Progenitor cell of endocrine pancreas (in vitro differentiated cells): ENCODE measurements at places on chromosomes 5 and 9. TPM values are rescaled to one million over a fixed set of nuclear protein-coding genes. Genes with fewer than 3 reads are reported as not detected.

DNA sequence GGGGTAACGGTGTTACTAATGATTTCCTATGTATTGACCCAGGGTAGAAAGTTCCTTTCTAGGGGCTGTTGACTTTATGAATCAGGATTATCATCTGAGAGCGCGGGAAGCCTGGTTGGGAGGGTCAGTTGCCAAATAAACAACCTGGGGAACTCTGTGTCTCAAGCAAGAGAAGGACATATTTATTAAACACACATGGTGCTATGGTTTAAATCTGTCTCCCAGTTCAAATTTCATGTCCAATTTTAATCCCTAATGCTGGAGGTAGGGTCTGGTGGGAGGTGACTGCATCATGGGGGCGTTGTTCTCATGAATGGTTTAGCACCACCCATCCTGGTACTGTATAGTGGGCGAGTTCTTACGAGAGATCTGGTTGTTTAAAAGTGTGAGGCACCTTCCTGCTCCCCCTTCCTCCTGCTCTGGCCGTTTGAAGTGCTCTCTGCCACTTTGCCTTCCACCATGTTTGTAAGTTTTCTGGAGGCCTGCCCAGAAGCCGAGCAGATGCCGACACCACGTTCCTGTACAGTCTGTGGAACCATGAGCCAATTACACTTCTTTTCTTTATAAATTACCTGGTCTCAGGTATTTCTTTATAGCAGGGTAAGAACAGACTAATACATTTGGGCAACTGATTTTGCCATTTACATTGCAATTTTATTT, 19.7 kb upstream of the GAS1 start:
- no peaks in the 10 kb centered on the region for H3K36me3 ChIP-seq
- DNase-seq: no peak
- H3K4me1 ChIP-seq: no peaks in the 10 kb centered on the region

GRCh38 chr9:68505681-68506409, 34.8 kb downstream of the TMEM252 start:
- H3K27me3 ChIP-seq: peaks cover 6% of the 10 kb centered on the region
- H3K4me1 ChIP-seq: peaks cover 5% of the 10 kb centered on the region
- no peaks in the 10 kb centered on the region for H3K36me3 ChIP-seq
- H3K4me3 ChIP-seq: no peak overlapping the region
- no peak overlapping the region for H3K27ac ChIP-seq
- DNase-seq: no peak

DNA sequence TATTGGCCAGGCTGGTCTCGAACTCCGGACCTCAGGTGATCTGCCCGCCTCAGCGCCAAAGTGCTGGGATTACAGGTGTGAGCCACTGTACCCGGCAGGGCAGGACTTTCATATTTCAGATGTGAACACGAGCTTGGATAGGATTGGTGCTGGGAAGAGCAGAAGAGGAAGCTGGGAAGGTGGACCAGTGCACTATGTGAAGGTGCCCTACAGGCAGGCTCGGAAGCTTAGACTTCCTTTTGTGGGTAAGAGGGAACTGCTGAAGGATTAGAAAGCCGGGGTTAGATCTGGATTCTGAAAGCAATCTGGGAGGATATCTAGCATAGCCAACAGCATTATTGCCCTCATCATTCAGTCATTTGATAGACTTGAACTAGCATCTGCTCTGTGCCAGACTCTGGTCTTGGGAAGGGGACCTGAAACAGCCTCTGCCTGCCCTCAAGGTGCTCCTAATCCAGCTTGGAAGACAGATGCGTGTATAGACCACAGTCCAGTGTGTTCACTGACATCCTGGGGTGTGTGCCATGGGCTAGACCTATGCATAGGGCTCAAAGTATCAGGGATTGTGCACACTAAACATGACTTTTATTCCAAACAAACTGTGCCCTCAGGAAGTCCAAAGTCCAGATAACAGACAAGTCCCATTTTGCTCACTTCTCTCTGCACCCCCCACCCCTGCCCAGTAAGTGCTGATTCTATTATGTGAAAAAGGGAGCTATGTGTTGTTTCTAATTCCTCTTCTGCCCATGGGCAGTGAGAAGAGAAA, 637 bp downstream of the CBY3 start:
- no peaks in the 10 kb centered on the region for H3K27me3 ChIP-seq
- H3K4me1 ChIP-seq: peaks cover 15% of the 10 kb centered on the region
- no peak for DNase-seq
- H3K36me3 ChIP-seq: peaks cover 8% of the 10 kb centered on the region
- H3K4me3 ChIP-seq: peak overlapping the region; percentile 33

AOPEP gene
- total RNA-seq: 51.9 and 58.2 TPM in 2 replicates

BTNL9 gene
- not detected in 2 replicates for total RNA-seq

ADAMTS16 gene
- total RNA-seq: 33.1 and 40.7 TPM in 2 replicates

- H3K27ac ChIP-seq: no peak overlapping the region
- DNase-seq: no peak
- H3K4me3 ChIP-seq: no peak overlapping the region
- H3K36me3 ChIP-seq: no peaks in the 10 kb centered on the region
These were observed 16.3 kb downstream of the ARSB start for GRCh38 chr5:78968781-78969180.

- no peak for DNase-seq
- H3K4me1 ChIP-seq: no peaks in the 10 kb centered on the region
- no peak overlapping the region for H3K27ac ChIP-seq
- H3K27me3 ChIP-seq: peaks cover 60% of the 10 kb centered on the region
- H3K4me3 ChIP-seq: no peak overlapping the region
These were observed 136.4 kb upstream of the PPP1R26 start for GRCh38 chr9:135343136-135343535.

DNA sequence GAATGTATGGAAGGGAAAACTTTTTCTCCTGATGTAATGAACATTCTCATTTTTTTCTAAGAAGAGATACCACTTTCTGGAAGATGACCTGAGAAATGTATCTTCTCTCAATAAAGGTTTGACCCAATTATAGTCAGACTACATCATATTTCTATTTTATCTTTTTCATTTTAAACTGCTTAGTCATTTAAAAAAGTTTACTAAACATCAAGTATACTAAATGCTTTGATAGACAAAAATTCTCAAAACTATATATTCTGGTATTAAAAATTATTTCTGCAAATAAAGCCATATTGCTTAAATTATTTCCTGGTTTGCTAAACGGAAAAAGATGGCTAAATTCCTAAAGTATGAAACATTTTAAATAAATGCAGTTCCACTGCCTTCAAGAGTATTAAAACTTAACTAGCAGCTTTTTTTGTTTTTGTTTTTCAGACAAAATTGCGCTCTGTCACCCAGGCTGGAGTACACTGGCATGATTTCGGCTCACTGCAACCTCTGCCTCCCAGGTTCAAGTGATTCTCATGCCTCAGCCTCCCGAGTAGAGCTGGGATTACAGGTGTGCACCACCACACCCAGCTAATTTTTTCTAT, 37.1 kb downstream of the FBXW11 start:
- peaks cover 14% of the 10 kb centered on the region for H3K4me1 ChIP-seq
- peaks cover 3% of the 10 kb centered on the region for H3K36me3 ChIP-seq
- no peak overlapping the region for H3K4me3 ChIP-seq
- DNase-seq: no peak
